NCI-H1105 (cell line): ENCODE measurements at places on chromosomes 12 and 14.

DNA sequence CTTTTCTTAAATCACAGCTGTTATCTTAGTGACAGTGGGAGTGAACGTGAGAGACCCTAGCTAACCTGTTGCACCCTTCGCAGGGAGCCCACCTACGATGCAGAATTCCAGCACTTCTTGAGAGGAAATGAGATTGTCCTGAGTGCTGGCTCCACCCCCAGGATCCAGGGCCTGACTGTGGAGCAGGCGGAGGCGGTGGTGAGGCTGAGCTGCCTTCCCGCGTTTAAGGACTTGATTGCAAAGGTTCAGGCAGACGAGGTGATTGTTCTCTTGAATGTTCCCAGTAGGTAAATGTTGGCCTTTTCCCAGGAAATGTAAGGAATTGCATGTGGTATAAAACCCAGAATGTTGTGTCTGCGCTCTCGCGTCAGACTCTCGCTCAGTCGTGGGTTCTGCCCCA lies 46.7 kb downstream of the HSP90AA1 start:
- DNase-seq, result no peak

DNA sequence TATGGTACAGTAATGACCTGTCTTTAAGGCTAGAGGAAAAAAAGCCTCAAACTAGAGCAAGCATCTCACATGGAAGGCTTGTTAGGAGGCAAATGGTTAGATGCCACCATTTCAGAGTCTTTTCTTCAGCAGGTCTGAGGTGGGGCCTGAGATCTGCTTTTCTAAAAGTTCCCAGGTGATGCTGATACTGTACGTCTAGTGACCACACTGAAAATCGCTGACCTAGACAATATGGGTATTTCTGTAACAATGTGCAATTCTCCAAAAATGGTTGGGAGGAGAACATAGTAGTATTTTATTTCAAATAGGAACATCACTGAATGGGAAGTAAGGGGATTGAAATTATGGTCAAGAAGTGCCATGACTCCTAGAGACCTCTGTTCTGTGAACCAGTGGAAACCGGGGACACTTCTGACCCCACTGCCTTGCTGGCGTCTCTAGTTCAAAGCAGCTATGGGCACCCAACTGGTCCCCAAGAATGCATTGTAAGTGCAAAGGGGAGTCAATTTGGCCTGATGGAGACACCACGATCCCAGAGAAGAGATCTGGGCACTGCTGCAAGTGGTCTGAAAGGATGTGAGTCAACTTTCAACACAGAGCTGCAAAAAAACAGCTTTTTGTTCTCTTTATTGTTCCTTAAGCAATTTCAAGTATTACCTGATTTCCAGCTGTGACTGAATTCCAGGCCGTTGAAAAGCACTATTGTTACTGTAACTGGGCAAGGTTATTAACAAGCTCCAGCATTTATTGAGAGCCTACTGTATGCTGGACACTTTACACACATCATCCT lies 54.4 kb upstream of the PLEKHG7 start:
- no peak for DNase-seq

DNA sequence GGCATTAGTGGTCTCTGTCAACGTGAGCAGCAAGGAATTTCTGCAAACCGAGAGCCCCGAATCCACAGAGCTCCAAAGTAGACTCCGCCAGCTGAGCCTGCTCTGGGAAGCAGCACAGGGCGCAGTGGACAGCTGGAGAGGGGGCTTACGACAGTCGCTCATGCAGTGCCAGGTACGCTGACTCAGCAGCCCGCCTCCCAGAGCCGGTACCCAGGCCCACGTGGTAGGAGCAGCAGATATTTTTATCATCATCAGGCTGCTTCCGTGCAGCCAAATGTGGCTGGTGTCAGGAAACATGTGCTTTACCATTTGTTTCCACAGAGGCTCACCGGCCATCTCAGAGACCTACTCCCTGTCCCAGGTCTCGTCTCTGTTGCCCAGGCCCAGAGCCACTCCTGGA lies 73.7 kb downstream of the ESR2 start:
- no peak for DNase-seq

DNA sequence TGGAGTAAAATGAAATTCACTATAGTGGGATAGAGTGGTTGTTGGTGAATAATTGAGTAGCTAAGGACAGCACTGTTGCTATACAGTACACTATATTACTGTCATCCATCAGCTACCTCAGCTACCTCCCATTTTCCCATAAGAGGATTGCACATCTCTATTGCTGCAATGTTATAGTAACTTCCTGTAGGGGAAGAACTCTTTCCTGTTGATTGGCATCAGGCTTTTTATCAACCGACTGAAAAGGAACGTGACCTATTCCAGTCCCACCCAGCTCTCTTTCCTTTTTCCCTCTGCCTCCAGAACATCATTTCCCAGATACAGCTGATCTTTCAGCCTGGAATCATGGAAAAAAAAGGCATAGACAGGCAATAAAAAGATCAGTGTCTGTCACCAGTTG lies 117.4 kb downstream of the ADAMTS20 start:
- no peak for DNase-seq

- peak; percentile 49 for DNase-seq
These were observed 17.4 kb upstream of the GALNT16 start for GRCh38 chr14:69242311-69243224.

- DNase-seq, result peak; percentile 13
These were observed 2.1 kb downstream of the AKAP6 start for GRCh38 chr14:32331206-32331605.

DNA sequence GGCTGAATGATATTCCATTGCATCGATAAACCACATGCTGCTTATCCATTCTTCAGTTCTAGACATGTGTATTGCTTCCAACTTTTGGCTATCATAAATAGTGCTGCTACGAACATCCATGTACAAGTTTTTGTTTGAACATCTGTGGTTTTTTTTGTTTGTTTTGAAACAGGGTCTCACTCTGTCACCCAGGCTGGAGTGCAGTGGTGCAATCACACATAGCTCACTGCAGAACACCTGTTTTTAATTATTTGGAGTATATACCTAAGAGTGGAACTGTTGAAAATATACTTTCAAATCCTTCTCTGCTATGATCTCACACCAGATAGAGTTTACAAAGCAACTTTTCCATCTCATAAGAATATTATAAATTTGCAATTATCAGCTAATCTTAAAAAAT lies 124.2 kb downstream of the TTC7B start:
- no peak for DNase-seq

GRCh38 chr14:84442521-84442920 lies 1087.4 kb upstream of the FLRT2 start:
- DNase-seq, result peak; percentile 50

GRCh38 chr12:88365403-88365802 lies 214.9 kb downstream of the KITLG start:
- DNase-seq, result no peak

DNA sequence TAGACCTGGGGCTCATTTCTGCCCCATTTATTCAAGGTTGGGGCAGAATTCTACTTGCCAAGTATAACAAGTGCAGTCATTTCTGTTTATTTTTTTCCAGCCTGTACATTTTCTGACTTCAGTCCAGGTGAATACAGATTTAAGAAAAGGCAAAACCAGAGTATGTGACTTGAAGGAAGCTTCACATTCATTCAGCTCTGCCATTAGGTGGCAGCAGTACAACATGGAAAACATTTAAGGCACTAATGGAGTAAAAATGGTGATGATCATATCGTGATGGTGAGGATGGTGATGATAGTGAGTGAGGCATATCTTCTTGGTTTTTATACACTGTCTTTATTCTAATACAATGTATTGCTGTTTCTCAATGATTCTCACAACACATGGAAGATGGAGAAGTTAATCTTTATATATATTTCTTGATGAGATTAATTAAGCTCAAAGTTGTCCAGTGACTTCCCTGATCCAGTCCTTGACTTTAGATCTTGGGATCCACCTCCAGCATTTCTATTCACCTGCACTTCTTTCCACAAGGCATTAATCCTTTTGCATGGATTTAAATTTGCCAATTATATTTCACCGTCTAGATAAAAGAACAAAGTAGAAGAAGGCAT lies 176.7 kb upstream of the SEL1L start:
- peak; percentile 53 for DNase-seq

GRCh38 chr12:45730348-45731189 lies 1.1 kb downstream of the ARID2 start:
- peak; percentile 70 for DNase-seq

DNA sequence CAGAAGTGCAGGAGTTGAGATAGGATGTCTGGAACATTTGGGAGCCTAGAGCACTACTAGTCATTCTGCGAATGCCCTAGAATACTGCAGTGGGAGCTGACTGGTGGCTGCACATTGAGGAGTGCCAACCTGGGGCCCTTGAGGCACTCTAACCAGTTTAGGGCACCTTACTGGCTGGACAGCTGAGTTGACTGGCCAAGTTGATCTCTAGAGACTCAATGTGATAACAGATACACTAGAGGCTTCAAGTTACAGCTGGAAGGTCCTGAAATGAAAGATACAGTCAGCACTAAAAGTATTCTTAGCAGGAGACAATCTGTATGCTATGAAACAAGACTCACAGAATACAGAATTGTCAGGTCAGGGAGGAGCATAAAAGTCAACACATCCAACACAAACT lies 8.0 kb downstream of the SLC8A3 start:
- no peak for DNase-seq

GRCh38 chr12:94262228-94263010 lies 114.0 kb downstream of the PLXNC1 start:
- DNase-seq, result peak; percentile 64

DNA sequence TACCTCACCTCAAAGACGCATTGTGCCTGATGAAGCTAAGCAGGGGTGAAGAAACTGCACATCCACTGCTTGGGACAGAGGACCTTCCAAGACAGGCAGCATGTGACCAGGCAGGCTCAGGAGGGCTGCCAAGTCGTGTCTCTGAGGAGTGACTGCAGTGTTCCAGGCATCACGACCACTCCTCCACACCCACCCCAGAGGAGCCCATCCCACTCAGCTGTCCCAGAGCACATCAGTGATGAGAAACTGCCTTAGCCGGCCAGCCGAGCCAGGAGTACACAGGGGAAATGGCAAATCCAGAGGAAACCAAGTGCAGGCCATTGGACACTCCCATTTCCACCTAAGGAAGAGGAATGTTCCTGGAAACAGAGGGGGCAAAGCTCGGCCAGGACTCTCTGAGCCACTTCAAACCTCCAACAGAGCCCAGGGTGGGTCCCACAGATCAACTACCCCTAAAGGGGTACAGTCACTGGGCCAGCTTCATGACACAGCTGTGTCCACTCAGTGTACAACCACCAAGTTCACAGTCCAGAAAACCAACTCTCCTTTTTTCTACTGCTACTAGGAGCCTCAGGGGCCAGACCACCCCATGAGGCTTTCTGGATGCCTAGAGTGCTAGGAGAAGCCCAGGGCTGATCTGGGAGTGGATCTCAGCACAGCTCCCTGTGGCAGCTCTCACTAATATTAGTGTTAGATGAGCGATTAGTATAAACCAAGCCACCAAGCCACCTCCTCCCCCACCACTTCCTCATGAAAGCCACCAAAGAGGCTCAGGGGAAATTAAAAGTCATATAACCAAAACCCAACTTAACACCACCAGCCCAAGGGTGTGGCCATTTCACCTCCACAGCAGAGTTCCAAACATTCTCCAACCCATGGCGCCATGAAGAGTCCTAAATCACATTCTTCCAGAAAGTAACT lies 15.4 kb downstream of the PXN start:
- DNase-seq, result no peak

DNA sequence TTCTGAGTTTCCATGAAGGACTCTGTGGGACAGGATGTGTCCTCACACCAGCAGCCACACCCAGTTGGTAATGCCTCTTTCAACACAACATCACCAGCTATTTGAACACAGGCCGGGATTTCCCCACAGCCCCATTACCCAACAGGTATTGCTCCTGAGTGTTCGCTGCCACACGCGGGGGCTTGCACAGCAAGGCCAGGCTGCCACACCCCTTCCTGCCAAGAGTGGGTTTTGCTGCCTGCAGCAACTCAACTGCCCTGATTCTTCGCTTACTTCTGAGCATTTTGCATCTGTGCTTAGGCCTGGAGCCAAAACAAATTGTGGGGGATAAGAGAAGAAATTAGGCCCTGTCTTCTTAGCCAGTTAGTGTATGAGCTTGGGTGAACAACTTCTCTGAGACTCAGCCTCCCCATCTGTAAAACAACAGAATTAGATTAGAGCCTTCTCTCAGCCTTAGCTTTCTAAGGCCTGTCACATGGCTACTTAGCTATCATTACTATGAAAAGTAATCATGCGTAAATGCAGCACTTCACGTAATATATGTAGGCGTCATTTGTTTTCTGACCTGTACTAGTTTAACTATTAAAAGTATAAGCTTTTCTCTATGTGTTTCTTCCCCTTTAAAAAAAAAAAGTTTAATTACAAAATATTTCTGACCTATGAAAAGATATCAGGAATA lies 20.0 kb downstream of the CKAP4 start:
- DNase-seq, result no peak

DNA sequence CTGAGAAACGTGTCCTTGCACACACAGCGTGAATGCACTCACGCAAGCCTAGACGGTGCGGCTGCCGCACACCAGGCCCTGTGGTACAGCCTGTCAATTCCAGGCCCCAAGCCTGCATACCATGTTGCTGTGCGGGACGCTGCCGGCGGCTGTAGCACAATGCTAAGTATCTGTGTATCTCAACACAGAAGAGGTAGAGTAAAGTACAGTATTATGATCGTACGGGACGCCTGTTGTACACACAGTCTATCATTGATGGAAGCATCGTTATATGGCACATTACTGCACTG lies 45.0 kb downstream of the AMN start:
- DNase-seq, result no peak

DNA sequence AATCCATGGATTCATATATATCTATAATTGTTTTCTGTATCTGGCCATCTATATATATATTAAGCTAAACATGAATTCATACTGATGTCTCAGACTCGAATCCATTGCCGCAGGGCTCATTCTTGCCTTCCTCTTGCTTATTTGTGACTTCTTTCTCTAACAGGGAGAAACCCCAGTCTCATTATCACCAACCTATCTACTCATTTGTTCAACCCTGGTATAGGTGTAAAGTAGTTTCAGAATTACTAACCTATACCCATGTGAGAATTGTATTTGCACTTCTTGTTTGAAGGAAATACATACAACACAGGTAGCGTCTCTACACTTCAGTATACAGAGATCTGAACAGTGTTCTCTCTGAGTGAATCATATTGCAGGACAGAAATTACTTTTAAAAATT lies 77.7 kb downstream of the PTPN11 start:
- DNase-seq, result no peak

- DNase-seq, result no peak
These were observed 163.9 kb downstream of the PTCSC3 start for GRCh38 chr14:36012621-36013020.

- DNase-seq, result no peak
These were observed 88.5 kb downstream of the GPR135 start for GRCh38 chr14:59376686-59377085.

DNA sequence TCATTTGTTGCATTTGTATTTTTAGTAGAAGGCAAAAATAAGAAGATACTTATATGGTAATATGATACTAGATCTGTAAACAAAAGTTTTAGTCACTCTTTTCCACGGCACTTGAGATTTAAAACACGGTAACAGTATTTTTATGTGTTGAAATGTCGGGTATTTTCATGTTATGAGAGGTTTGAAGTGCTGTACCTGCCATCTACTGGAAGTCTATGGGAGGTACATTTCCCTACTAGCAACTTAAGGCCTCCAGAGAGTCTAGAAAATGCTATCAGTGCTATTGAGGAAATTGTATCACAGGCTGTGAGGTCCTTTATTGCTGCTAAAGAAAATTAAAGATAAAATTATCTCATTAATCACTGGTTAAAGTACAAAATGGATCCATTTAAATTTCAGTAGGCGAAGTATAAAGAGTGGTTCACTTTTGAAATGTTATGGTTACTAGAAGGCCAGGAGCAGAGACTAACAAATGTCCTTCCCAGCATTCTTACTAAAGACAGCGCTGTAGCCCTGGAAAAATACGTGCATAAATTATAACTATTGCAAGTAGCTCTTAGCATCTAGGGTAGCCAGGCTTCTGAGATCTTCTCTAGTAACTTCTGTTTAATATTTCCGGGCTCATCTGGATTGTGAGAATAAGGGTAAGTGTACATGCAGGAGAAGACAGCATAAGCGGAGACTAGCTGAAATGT lies 77.6 kb upstream of the PRKD1 start:
- peak; percentile 22 for DNase-seq
